Fibroblast of villous mesenchyme (primary cell): ENCODE measurements at places on chromosomes 7 and 10. TPM values are rescaled to one million over a fixed set of nuclear protein-coding genes. Genes with fewer than 3 reads are reported as not detected.

DNA sequence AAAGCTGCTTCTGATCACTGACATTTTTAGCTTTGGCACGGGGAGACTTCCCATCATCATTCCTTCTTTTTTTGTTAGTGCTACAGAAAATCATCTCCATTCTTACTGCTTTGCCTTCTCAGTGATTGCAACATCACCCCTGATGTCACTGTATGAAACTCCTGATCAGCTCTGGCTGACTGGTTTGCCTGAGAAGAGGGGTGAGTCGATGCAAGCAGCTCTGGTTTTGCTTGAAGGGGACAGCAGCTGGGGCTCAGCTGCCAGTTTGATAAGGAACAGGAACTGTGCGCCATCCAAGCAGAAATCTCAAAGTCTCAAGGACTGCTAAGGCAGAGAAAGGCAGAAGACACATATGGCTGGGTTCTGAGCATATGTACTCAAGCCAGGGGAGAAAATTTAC is 808.5 kb upstream of the CELF2 start:
- DNase-seq, result peak; percentile 81

- no peak for DNase-seq
These were observed 162.2 kb upstream of the FAM3C start for GRCh38 chr7:121558288-121558687.

DNA sequence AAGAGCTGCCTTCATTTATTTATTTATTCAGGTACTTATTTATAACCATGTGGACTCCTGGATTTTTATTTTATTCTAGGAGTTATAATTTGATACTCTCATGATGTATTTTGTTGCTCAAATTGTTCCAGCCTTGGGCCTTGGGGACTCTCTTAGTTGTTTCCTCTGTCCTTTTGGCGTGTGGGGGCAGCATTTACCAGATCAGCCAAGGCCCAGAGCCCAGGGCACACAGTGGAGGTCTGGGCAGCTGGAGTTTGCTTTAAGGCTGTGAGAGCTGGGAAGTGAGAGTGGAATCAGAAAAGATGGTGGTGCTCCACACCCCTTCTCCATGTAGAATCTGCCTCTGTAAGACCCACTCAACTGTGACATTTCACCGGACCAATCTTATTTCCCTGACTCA is 398.9 kb downstream of the RPS24 start:
- DNase-seq, result no peak

DNA sequence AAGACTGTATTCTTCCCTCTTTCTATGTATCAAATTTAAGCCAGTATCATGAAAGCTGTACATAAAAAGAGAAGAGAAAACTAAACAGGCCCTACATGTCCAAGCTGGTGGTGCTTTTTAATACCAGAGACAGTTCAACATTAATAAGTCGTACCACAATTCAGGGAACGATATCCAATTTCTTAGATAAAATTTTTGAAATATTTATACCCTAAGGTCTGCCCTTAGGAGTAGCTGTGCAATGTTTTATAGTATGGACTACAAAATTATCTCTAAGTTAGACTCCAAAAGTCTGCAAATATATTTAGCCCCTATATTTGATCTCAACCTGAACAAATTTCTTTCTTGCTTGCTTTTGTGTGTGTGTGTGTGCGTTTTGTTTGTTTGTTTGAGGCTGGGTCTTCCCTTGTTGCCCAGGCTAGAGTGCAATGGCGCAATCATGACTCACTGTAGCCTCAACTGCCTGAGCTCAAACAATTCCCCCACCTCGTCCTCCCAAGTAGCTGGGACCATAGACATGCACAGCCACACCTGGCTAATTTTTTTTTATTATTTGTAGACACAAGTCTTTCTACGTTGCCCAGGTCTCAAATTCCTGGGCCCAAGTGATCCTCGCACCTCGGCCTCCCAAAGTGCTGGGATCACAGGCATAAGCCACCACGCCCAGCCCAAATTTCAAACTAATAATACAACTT is 13.2 kb downstream of the ARHGAP19 start:
- peak; percentile 66 for DNase-seq

- DNase-seq, result peak; percentile 76
These were observed 34.0 kb downstream of the GOT1 start for GRCh38 chr10:99396471-99396870.

The NKX1-2 gene
- total RNA-seq, result not detected in 2 replicates

The HOXA5 gene
- total RNA-seq, result 7.4 and 10.8 TPM in 2 replicates

The COMTD1 gene
- total RNA-seq, result 3.9 and 10.3 TPM in 2 replicates

The IQUB gene
- 0.43 and 0.97 TPM in 2 replicates for total RNA-seq

The SOSTDC1 gene
- not detected in 2 replicates for total RNA-seq

The FAM13C gene
- 0.43 and 2.3 TPM in 2 replicates for total RNA-seq

The VIPR2 gene
- not detected in 2 replicates for total RNA-seq
